Dermis microvascular lymphatic vessel endothelial cell (primary cell): ENCODE measurements at places on chromosomes 5 and 9. TPM values are rescaled to one million over a fixed set of nuclear protein-coding genes. Genes with fewer than 3 reads are reported as not detected.
A peak's percentile ranks its signal among the peaks of the same experiment; 100 is the strongest.

The PCDHA11 gene
- under 0.01 TPM in 1 of 2 replicates, not detected in the other for total RNA-seq

DNA sequence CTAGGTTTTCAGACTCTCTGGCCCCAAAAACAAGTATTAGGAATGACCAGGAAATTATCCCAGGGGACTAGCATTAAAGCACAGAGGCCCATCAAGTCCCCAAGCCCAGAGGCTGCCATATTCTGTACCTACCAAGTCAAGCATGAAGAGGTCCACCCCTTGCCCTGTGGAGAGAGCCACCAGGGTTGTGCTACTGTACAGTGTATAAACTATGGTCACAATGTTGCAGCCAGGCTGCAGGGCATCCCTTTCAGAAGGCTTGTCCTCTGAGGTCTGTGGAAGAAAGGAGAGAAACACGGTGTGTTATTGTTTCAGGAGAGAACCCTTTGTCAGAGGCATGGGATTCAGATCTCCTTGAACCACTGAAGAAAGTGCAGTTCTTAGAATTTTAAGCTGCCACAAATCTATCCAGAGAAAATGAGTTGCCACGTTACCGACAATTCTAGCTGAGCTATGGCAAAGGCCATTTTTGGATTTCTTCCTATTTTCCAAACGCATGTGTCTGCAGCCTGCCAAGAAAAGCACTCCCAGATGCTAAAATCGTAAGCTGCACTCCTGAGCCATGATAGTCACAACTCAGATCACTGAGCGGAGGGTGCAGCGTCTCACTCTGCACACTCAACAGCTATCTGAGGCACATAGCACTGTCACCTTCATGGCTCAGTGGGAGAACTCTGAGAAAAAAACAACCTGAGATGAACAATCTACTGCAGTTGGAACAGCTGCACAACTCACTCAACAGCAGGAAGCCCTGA, 45.5 kb upstream of the SPATA31E1 start:
- no peak for DNase-seq

- DNase-seq: no peak
Observed at GRCh38 chr5:1294835-1295649, at the start of gene TERT. TSS of gene TERT (minus strand) at chr5:1295068. CDS start at chr5:1294989, 79 bp downstream.

DNA sequence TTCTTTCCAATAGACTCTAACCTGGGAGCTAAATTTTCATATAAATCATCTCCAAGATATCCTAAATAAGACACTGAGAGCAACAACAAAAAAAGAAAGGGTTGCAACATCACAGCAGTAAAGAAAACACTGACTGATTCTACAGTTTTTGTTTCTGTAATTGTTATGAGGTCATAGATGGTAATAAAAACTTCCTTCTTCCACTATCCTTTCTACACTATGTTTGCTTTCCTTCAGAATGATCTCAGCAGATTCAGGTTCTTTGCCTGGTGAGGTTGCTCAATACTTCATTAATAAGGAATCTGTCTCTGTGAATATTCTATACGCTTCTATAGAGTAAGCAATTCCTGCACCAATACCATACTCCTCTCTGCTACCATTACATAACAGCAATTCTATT, 835.6 kb upstream of the GRAMD2B start:
- DNase-seq: no peak

DNA sequence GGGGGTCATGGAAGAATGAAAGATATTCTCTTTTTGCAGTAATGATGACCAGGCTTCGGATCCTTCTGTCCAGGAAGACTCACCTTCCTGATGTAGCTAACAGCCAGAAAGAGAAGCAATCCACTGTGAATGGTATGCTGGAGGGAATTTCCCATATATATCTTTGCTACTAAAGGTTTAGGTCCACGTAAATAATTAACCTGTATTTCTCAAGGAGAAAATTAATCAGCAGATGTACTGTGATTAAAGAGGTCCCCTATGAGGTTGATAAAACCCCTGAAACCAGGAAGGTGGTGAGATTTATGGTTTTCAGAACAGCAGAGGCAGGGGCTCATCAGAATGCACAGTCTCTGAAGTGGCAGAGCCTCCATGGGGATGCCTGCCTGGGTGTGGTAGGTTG, 11.4 kb upstream of the RAB3C start:
- no peak for DNase-seq

DNA sequence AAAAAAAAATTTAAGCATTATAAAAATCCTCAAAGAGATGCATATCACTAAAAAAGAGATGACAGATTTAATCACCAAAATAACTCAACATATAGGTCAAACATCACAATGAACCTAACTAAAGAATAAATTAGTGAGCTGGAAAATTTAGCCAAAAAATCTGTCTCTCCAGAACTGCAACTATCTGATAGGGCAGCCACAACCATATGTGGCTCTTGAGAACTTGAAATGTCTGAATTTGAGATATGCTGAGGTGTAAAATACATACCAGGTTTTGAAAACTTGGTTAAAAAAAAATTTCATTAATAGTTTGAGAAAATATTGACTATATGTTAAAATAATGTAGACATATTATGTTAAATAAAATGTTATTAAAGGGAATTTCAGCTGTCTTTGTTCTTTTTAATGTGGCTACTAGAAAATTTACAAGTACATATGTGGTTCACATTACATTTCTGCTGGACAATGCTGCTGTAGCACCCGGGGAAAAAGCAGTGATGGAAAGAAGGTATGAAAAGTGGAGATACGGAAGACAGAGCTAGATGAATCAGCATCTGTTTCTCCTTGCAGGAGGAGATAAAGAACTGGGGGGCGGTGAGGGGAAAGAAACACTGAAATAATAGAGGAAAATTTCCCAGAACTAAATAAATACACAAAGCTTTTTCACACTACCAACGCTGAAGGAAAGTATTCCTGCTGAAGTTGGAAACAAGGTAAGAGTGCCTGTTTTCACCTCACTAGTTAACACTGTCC, 66.1 kb downstream of the DCP2 start:
- DNase-seq: no peak

DNA sequence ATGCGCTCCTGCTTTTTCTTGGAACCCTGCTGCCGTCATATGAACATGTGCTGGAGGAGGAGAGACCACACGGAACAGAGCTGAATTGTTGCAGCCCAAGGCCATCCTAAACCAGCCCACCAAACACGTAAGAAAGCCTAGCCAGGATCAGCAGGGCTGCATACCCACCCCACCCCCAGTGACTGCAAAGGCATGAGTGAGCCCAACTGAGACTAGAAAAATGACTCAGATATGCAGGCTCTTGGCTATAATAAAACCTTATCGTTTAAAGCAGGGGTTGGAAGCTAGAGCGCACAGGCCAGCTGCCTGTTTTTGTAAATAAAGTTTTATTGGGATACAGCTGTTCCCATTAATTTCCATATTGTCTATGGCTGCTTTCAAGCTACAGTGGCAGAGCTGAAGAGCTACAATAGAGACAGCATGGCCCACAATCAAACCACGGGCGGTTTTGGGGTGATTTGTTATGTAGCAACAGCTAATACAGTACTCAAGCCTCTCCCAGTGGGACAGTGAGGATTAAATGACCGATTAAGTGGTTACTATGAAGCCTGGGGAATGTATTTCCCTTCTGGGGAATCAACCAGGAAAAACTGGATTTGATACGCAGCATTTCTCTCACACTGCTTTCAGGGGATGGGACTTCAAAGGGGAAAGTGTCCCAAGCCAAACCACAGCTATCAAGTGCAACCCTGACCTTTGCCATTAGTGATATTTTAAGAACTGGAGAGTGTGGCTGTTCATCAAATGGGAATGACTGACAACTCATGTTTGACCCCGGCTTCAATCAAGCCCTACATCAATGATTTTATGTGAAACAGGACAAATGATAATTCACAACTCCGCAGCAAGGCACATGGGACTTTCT, 6.3 kb downstream of the SHB start:
- DNase-seq: no peak

DNA sequence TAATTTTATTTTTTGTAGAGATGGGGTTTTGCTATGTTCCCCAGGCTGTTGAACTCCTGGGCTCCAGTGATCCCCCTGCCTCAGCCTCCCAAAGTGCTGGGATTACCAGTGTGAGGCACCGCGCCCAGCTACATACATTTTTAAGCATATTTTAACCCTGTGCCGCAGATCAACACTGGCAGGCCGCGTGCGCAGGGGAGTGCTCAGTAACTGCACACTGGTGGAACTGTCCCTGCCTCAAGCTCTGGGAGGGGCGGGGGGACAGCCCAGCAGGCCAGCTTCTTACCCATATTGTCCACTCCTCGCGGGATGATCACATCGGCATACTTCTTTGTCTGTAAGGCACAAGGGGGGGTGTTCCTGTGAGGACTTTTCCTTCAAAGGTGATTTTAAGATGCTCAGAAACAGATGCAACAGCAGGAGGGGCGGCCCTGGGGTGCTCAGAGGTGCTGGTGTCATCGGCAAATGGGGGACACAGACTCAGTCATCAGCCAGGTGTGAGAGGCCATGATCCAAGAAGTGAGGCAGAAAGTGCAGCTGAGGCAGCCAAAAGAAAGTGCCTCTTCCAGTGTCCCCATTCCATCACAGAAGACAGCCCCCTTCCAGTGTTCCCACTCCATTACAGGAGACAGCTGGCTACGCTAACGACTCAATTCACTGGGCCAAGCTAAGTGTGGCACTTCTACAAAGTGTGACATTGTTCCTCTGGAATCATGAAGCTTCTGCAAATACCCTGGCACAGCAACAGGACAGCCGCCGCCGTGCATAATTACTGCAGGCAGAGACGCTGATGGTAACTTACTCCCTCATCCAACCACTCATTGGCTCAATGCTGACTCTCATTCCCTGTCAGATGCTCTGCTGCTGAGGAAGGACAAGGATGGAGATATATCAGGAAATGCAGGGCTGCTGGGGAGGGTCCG, 5.2 kb downstream of the UCK1 start:
- DNase-seq: no peak

GRCh38 chr5:39427229-39427628, 2.4 kb upstream of the DAB2 start:
- DNase-seq: no peak

The CDC42SE2 gene
- 47.6 and 58.0 TPM in 2 replicates for total RNA-seq

DNA sequence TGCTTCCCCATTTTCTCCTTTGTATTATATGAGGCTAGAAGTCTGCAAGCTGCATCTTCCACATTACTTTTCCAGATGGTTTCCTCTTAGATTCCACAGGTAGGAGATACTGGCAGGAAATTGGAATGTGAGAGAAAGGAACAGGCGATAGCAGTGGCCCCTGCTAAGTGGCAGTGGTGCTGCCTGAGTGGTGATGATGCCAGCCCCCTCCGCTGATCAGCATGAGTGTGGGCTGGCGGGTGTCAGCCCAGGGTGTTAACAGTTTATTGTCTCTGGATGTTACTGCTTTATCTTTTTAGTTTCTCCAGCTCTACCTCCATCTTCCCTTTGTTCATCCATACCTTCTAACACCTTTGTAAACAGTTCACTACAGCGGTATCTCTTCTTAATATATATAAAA, 13.2 kb downstream of the PDE8B start:
- DNase-seq: no peak

GRCh38 chr5:160747987-160748386, 104.0 kb downstream of the ATP10B start:
- DNase-seq: no peak

The PPP3R2 gene
- total RNA-seq: not detected in 2 replicates

- no peak for DNase-seq
Observed at GRCh38 chr5:67341478-67341877, 144.9 kb upstream of the CD180 start.

The DEPDC1B gene
- total RNA-seq: 4.4 and 9.9 TPM in 2 replicates

- DNase-seq: peak; percentile 56
Observed at GRCh38 chr5:54692631-54693030, 175.1 kb downstream of the SNX18 start.

The LCP2 gene
- 0.13 and 0.26 TPM in 2 replicates for total RNA-seq

- DNase-seq: no peak
Observed at GRCh38 chr5:168464214-168464613, 22.1 kb upstream of the RARS1 start.

- DNase-seq: no peak
Observed at GRCh38 chr9:108609227-108609896, 246.4 kb downstream of the ACTL7B start.

DNA sequence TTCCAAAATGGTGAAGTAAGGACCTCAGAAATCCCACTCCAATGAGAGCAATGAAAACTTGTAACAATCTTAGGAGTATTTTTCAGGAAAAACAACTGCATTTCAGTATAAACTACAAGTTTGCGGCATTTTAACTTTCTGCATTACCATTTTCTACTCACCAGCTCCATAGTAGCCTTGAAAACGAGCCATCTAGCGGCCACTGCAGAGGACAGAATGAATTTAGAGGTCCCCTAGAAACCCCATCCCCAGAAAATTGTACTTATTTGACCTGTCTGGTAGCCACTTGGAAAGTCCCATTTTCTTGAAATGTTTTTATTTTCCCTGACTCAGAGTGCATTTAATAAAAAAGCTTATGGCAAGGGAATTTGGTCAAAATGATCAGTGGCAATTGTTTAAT, 205.4 kb upstream of the ITGA1 start:
- DNase-seq: no peak

The LVRN gene
- total RNA-seq: 0.13 and 0.25 TPM in 2 replicates

GRCh38 chr5:128376577-128376976, 161.5 kb downstream of the FBN2 start:
- DNase-seq: no peak

The NUDT12 gene
- 3.4 and 4.2 TPM in 2 replicates for total RNA-seq

DNA sequence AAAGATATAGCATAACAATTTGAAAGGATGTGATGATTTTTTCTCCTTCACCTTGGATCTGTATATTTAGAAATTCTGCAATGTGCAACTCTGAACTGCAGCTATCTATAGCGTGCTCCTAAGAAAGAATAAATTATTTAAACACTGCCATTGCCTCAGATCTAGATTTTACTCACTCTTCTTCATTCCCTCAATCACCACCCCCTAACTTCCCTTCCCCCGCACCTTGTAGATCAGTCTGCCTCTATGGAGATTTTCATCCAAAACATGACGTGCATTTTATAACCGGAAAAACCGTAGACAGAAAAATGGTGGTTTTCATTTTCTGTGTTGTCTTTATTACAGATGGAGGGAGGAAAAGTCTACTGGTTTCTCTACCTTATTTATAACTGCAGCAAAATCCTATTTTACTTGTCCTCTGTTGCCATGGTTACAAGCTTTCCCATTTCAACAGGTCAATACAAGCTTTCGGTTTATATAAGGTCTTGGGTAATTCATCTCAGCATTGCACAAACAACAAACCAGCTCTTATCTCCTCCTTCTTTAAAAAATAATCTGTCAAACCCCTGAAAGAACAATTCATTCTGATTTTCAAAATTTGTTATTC, 480.0 kb downstream of the TAF11L14 start:
- DNase-seq: no peak

GRCh38 chr9:100104314-100104713, 5.3 kb downstream of the INVS start:
- DNase-seq: no peak

DNA sequence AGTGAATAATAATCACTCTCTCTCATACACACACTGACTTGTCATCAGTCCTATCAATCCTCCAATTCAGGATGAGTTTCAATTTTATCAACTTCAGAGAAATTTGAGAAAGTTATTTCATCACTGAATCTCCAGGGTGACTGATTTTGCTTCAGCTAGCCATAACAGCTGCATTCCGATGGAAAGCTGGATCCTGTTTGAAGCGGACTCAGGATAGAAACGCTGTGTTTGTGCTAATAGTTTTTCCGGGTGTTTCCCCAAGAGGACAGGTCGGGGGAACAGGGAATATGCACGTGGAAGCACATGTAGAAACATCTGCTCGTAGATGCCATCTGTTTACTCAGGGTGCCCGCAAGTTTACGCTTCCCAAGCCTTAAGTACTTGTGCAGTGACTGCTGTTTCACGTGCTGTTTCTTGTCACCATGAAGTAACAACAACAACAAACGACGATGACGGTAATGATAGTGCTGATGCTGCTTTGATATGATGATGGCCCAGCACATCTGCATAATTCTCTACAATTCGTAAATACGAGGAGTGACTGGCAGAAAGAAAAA, 263.7 kb upstream of the DAPK1 start:
- no peak for DNase-seq

The GAS1 gene
- 0.77 and 1.4 TPM in 2 replicates for total RNA-seq

- DNase-seq: no peak
Observed at GRCh38 chr9:86804011-86804410, 143.3 kb downstream of the GAS1 start.
